ENCODE measurements at places on chromosomes 2 and 18.

- DNase-seq = no peak
These were observed 154.5 kb downstream of the RPIA start for GRCh38 chr2:88845772-88846661.

- peak; percentile 50 for DNase-seq
These were observed 2.4 kb downstream of the CTIF start for GRCh38 chr18:48541026-48541746.

- DNase-seq = no peak
These were observed 4.2 kb upstream of the ONECUT2 start for GRCh38 chr18:57431002-57431382.

DNA sequence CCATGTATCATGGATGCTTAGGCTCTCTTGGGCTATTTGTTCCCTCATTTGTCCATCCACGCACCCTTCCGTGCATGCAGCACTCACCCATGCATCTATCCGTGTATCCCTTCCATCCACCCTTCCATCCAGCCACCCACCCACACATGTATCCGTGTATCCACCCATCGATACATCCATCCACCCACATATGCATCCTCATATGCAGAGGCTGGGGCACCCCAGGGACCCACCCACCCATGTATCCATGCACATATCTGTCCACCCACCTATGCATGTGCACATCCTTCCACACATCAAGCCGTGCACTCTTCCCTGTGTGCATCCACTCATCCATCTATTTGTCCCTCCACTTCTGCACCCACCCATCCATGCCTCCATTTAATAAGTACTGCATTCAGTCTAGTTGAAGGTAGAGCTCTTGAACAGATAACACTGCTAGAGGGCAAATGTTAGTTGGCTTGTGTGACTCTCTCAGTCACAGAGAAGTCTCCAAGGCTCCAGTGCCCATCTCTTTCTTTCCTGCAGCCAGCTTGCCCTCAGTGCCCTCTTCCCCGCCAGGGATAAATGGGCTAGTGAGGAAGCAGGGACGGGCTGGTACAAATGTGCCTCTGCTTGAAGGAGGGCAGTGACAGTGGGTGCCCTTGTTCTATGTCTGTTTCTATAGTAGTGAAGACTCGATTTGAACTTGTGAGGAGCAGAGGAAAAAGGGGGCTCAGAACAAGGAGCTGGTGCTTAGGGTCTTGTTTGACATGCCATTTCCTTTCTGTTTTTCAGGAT, 61.5 kb downstream of the EMILIN2 start:
- DNase-seq = no peak

DNA sequence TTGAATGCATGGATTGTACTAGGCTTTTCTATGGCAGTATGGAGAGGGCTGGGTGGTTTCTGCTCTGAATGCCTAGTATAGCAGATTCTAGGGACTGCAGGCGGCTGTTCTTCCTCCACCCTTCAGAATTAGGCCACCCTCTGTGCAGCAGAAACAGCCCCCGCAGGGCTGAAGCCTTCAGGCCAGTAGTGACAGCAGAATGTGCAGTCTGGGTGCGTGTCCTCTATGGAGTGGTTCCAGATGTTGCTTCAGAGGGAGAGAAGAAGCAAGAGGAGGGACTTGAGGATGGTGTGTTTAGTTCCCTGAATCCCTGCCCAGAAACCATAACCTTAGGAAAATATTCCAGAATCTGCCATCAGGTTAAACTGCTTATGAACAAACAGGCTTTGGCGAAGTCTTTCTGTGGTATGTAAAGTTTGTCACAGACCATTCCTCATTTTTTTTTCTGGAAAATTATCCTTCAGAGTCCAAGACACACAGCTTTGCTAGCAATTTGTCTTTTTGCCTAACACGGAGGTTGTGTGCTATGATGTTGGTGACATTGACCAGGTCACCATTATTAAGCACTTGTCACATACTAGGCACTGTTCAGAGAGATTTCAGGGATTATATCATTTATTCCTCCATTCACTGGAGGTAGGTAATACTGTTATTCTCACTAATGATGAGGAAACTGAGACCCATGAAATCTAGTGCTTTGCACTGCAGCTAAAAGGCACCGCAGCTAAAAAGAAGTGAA, 21.1 kb downstream of the CASP10 start:
- DNase-seq = peak; percentile 68

- no peak for DNase-seq
These were observed 45.3 kb upstream of the IGFBP5 start for GRCh38 chr2:216740557-216741222.

DNA sequence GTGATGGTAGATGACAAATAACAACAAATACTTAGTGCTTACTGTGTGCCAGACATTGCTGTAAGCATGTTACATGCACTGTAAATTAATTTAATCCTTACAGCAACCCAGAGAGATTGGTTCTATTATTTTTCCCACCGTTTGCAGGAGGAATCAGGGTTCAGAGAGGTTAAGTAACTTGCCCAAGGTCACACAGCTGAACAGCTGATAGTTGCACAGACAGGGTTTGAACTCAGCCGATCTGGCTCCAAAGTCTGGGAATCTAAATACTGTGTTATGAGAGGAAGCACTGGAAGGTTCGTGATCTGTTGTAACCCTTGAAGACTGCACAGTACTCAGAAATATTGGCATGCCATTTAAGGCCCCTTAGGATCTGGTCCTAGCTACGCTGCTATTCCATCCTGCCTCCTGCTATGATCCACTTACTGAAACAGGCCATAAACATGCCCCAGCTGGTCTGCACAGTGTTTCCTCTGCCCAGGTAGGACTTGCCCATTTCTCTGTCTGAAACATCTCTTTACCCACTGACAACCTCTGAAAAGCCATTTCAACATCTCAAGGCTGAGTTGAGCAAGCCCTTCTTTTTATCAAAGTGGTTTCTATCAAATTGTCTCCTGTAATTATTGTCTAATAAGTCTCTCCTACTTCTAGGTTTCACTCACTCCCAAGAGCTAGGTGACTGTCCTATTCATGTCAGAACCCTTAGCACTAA, 40.4 kb upstream of the MRPL33 start:
- no peak for DNase-seq

GRCh38 chr2:43123981-43124686, 102.3 kb downstream of the ZFP36L2 start:
- no peak for DNase-seq

GRCh38 chr2:41182961-41183360, 731.1 kb upstream of the SLC8A1 start:
- no peak for DNase-seq

DNA sequence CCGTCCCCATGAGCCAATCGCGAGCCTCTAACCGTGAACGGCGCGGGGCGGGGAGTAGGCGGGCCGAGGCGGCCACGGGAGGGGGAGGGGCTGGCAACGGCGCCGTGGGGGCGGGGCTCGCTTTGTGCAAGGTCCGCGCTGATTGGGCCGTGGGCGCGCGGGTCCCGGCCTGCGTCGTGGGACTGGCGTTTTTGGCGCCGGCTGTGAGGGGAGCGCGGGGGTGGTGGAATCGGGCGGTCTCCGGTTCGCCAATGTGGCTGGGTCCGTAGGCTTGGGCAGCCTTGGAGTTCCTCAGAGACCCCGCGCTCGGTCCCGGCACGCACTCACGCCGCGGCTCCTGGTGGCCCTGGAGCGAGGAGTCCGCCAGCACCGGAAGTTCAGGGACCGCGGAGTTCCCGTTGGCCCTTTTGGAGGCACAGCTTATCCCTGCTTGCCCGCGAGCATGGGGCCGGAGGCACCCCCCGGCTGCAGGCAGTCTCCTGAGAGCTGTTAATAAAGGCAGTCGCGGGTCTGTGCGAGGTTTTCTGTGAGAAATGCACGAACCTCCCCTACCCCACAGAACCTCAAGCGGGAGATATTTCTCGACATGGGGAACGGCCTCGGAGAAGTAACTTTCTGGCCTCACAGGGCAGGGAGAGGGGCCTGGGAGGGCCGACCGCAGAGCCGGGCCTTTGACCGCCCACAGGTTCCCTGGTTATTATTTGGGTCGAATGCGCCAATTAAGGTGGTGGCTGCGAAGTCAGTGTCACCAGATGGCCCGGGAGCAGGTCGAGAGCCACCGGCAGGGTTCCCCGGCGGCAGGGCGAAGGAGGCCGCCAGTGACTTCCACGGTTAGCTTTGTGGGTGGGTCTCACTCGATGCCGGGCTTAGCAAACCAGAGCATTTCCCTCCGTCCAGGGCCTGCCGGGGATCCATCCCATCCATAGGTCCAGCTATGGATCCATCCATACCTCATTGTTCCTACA, 574 bp upstream of the NCL start:
- DNase-seq = peak; percentile 98

GRCh38 chr2:232104076-232104646, 142.6 kb downstream of the DIS3L2 start:
- no peak for DNase-seq

Measured in A673 (cell line).